ENCODE measurements at places on chromosomes 16 and 17. TPM values are rescaled to one million over a fixed set of nuclear protein-coding genes. Genes with fewer than 3 reads are reported as not detected.

ABI3 gene
- not detected for polyA plus RNA-seq

CDRT15L2 gene
- not detected for polyA plus RNA-seq

NPIPA3 gene
- polyA plus RNA-seq: 0.94 TPM

DHRS11 gene
- polyA plus RNA-seq: 11.2 TPM

TBX6 gene
- polyA plus RNA-seq: 0.63 TPM

C16orf74 gene
- 8.0 TPM for polyA plus RNA-seq

MIEN1 gene
- polyA plus RNA-seq: 73.2 TPM
